Fibroblast of skin of right quadriceps (primary cell): ENCODE measurements at places on chromosomes 7 and 10.

GRCh38 chr7:71342202-71342601, 210.3 kb downstream of the GALNT17 start:
- no peak for DNase-seq

- no peak for DNase-seq
Observed at GRCh38 chr10:124003871-124004662, 89.3 kb downstream of the CHST15 start.

DNA sequence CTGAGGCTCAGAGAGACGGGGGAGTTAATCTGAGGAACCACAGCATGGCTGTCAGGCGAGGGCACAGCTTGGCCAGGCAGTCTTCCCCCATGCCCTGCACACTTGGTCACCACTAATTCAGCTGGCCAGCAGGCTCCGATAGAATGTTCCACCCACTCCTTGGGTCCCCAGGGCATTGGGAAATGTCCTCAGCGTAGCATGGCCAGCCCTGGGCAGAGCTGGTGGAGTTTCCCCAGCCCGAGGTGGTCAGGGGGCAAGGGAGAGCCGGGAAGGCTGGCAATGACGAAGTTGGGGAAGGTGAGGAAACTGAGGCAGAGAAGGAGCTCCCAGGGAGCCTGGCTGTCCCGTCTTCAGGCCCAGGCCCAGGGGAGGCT, 12.1 kb upstream of the GRIFIN start:
- no peak for DNase-seq

DNA sequence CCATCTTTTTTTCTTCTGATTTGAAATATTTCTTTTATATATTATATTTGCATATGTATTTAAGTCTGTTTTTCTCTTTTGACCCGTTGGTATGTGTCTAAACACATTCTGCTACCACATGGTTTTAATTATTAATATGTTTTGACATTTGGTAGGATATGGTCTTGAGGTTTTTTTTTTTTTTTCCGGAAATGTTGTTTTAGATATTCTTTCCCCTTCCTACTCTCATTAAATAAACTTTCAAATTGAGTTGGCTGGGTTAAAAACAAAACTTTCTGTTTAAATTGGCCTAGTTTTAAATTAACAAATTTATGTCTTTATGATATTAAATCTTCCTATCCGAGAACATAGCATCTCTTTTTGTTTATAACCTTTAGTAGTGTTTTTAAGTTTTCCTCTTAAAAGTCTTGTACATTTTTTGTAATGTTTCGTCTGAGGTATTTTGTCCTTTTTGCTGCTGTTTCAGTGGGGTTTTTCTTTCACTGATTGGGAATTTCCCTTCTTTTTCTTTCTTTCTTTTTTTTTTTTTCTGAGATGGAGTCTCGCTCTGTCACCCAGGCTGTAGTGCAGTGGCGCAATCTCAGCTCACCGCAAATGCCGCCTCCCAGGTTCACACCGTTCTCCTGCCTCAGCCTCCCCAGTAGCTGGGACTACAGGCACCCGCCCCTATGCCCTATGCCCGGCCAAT, 25.4 kb downstream of the STAM start:
- peak; percentile 24 for DNase-seq

DNA sequence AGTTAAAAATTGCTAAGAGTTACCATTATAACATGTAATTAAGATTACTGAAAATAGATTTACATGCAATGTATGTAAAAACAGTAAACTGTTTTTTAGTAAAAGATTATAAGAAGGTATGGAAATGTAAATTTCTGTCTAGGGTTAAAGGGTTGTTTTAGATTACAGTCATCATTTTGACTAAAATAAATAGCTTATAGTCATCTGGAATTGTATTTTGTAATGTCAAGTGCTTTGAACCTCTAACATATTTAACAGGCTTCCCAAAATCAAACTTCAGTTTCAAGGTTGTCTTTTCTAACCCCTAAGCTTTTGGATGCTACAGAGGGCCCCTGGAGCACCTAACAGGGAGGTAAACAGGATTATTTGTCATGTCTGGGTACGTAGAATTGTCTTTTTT, 35.0 kb upstream of the ZNF746 start:
- DNase-seq: no peak

- no peak for DNase-seq
Observed at GRCh38 chr7:108135446-108136190, 5.5 kb upstream of the LAMB4 start.

DNA sequence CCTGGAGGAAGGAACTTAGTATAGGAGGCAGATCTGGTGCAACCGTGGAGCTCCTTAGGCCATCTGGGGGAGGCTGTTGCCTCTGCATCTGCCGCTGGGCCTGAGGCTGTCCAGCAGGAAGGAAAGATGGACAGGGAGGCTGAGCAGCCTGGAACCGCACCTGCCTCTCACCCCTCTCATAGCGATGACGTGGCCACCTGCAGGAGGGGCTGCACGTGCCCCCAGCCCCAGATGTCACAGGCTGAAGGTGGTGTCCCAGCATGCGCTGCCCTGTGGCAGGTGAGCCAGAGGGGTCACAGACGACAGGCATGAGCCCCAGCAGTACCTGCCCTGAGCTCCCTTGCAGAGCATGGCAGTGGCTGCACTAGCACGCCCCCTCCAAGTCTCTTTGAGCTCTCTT, 283.9 kb downstream of the ACTR3B start:
- no peak for DNase-seq

DNA sequence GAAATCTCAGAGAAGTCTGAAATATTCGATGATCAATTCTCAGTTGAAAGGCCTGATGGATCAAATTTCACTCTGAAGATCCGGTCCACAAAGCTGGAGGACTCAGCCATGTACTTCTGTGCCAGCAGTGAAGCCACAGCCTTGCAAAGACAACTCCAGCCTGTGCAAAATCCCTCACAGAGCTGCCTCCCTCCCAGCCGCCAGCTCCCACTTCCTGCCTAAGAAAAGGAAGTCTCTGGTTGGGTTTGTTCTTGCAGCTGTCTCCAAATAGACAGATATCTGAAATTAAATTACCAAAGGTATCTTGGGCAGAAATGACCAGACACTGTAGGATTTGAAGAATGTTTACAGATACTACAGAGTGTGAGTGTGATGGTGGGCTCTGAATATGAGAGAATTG, 43.4 kb upstream of the PRSS58 start:
- no peak for DNase-seq

DNA sequence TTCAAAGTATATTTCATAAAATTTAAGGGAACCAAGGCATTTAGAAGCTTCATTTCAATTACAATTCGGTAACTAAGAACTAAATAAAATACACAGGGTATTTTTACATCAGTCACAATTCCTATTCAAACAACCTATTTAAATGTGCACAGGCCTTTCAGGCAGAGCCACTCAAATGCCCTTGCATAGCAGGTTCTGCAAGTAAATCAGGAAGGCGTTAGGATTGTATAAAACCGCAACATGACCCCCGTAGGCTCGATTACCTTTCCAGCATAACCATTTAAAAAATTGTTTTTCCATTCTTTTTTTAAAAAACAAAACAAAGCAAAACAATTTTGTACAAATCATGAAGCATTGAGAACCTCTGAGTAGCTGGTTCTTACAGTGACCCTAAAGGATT, 289.9 kb upstream of the SP8 start:
- DNase-seq: no peak

DNA sequence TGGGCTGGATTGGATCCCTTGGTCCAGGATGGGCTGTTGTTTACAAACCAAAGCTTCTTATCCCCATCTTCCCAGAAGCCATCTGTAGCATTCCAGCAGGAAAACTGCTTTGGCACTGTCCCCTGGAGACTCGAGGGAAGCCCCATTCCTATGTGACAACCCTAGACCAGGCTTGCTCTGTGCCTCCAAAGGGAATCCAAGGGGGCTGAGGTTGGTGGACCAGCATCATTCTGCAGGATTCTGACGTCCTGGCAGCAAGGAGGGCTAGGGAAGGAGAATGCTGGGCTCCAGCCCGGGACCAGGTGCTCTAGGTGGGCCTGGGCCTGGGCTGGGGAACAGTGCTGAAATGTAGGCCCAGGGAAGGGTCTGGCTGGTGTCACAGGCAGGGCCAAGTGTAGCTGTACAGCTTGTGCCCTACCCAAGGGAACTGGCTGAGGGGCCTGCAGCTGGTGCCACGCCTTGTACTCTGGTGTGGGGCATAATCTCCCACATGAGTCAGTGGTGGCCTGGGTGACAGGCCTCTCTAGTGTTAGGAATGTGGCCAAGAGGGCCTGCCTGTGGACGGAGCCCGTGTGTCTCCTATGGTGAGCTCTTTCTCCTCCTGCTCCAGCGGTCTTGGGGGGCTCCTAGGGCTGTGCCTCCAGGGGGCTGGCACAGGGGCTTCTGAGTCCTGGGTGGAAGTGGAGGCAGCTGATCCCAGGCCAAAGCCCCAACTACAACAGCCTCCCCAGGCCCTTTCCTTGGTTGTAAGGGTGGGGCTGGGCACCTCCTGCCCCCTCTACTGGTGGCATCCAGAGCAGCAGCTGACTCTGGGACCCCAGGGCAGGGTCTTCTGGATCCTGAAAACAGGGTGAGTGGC, 25.2 kb downstream of the TRIM8 start:
- DNase-seq: no peak

GRCh38 chr10:60708666-60709065, 69.6 kb upstream of the CDK1 start:
- DNase-seq: no peak

DNA sequence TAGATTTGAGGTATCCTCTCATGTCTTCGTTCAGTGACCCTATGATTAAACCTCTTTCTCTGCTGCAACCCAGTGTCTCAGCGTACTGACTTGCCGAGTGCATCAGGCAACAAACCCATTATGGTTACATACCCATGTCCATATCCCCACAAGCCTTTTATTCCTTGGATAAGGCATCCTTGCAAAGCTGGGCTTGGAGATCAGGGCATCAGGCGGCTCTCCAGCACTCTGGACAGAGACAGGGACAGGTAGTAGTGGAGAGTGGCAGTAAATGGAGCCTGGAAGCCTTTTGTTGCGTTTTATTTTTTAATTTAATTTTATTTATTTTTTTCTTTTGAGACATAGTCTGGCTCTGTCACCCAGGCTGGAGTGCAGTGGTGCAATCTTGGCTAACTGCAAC, 32.0 kb upstream of the NPFFR1 start:
- no peak for DNase-seq

- DNase-seq: peak; percentile 66
Observed at GRCh38 chr7:46554688-46555422, 633.8 kb upstream of the IGFBP3 start.

DNA sequence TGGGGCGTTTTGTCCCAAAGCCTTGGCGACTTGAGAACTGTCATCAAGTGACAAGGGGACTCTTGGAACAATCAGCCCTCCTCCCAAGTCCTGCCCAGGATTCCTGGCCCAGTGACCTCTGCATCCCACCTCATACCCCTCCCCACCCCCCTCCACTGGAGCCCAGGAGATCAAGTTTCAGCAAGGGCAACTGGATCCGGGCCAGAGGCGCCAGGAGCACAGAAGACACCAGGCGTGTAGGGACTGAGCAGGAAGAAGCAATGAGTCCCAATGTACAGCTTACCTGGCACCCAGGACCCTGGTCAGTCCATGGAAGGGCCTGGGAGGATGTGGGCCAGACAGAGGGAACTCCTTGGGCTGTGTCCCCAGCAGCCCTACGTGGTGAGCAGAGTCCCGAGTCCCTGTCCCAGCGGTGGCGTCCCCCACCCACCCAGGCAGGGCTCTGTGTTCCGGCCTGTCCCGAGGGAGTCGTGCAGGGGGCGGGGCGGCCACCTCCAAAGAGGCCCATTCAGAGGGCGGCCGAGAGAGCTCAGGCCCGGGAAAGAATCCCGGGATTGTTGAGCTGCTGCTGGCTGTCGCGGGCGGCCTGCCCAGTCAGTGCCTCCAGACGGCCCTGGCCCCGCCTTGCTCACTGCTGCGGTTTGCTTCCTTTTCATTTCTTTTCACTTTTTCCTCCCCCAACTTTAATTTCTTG, 254.1 kb downstream of the TNS3 start:
- peak; percentile 90 for DNase-seq

- DNase-seq: no peak
Observed at GRCh38 chr7:104936546-104936945, 77.5 kb upstream of the KMT2E start.

- DNase-seq: no peak
Observed at GRCh38 chr10:43234471-43235041, 32.3 kb downstream of the RASGEF1A start.

DNA sequence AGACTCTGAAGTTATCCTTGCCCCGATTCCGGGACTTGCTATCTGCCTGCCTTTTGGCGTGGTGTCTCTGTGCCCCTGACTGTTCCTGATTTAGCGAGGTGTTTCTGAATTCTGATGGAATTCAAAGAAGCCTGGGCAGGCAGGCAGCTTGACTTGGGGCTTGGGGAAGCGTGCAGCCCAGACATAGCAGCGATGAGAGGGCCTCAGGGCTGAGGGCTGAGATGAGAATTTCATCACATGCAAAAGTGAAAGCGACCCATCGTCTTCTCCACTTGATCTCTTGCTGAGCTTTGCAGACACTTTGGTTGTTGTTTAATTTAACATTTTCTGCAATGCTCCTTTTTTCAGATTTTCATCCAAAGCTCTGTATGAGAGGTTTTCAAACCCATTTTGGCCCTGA, 57.8 kb downstream of the TCF7L2 start:
- DNase-seq: peak; percentile 29

- peak; percentile 18 for DNase-seq
Observed at GRCh38 chr7:40077849-40078248, 56.6 kb downstream of the MPLKIP start.

- DNase-seq: no peak
Observed at GRCh38 chr7:142804728-142805207, 34.0 kb downstream of the PRSS2 start.

GRCh38 chr7:95357623-95358022, 33.3 kb upstream of the PON1 start:
- no peak for DNase-seq

DNA sequence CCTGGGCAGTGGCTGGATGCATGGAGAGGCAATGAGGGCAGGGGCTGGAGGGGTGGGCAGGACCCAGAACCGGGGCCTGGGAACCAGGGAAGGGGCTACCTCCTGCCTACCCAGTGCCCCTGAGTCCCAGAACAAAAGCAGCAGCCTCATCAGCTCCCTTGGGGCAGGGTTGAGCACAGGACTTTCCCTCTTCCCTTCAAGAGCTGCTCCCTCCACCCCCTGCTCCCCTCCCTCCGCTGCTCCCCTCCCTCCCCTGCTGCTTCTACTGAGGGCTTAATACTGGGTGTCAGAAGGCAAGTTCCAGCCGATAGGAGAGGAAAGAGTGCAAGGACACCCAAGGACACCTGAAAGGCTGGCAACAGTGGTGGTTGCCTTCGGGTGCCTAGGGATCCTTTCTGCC, 28.2 kb upstream of the INMT start:
- DNase-seq: no peak

GRCh38 chr7:16695621-16696237, 49.7 kb downstream of the BZW2 start:
- DNase-seq: peak; percentile 62

- DNase-seq: peak; percentile 3
Observed at GRCh38 chr7:108372618-108373017, 83.6 kb downstream of the NRCAM start.

GRCh38 chr7:44122529-44122928, 819 bp downstream of the POLD2 start:
- no peak for DNase-seq

DNA sequence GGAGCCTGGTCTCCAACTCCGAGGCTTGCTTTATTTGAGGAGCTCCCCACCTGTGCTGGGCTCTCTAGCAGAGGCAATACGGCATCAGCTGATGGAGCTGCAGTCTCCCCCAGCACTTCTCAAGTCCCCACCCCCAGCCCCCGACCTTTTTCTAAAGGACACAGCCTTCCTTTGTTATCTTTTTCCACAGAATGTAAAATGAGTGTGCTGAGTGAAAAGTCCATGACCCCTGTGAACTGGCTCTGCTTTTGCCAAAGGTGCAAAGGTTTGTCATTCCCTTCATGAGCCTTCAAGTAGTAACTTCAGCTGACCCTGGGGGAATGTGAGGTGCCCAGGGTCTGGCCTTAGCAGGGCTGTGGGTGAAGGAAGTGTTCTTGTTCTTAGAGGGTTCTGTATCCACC, 25.5 kb downstream of the LRRC4 start:
- no peak for DNase-seq
